ENCODE measurements at places on chromosomes 5 and 9.
A peak's percentile ranks its signal among the peaks of the same experiment; 100 is the strongest.

- no peak for DNase-seq
Measured at GRCh38 chr5:36156121-36156601, 4.2 kb downstream of the SKP2 start.

GRCh38 chr5:132260714-132261551, 3.4 kb downstream of the PDLIM4 start:
- DNase-seq, result no peak

GRCh38 chr5:68332556-68332955, 117.0 kb downstream of the PIK3R1 start:
- DNase-seq, result no peak

- DNase-seq, result no peak
Measured at GRCh38 chr9:136090768-136091581, 4.1 kb downstream of the NACC2 start.

- no peak for DNase-seq
Measured at GRCh38 chr9:130901498-130902203, 5.0 kb upstream of the QRFP start.

- DNase-seq, result peak; percentile 77
Measured at GRCh38 chr9:77802515-77803293, 154.6 kb upstream of the GNA14 start.

DNA sequence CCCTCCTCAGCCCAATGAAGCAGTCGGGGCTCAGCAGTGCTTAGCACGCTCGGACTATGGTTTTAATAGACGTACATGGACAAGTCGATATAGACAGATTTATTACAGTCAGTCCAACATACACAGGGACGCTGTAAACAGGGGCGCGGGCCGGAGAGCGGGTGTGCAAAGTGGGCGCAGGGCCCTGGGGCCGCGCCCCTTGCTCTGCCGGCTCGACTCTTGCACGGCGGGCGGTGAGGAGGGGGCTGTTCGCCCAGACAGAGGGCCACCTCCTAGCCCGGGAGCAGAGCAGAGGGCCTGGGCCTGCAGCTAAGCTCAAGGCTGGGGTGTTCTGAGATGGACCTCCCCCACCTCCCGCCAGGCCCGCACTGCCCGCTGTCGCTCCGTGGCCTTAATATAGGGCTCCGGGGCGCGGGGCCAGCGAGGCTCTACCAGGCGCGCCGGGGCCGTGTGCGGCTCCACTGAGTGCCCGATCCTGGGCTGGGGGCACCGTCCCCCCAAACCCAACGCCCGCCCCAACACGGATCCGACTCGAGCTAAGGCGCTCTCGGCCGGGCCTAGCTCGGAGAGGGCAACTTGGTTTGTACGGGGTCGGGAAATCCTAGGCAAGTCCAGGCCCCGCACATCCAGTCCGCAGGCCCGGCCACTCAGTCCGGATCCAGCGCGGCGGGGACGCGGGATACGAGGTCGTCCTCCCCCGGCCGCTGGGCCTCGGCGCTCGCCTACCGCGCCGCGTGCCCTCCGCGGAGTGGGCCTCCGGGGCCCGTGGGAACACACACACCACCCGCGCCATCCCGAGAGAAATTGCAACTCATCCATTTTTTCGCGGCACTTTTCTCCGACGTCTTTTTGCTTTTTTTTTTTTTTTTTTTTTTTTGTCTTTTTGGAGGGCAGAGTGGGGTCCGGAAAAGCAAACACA, 6.1 kb downstream of the PITX1 start:
- DNase-seq, result no peak

- DNase-seq, result no peak
Measured at GRCh38 chr9:105331160-105331559, 86.7 kb downstream of the SLC44A1 start.

GRCh38 chr9:73118898-73119554, 32.6 kb upstream of the ANXA1 start:
- DNase-seq, result no peak

DNA sequence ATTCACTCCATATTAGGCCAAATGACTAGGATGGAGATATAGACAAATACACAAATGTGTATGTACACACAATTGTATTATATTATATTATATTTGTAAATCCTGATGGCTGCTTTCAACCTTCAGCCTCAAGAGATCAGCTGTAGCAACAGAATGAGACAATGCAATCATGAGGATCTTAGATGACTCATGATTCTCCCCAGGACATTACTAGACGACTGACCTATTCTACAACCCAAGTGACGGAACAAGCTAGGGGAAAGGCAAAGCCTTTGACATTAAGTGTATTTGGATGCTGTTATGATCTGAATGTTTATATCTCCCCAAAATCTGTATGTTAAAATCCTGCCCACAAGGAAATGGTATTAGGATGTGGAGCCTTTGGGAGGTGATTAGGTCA, 66.5 kb downstream of the COX7C start:
- DNase-seq, result no peak

GRCh38 chr9:77014597-77015263, 4.7 kb upstream of the FOXB2 start:
- DNase-seq, result no peak

DNA sequence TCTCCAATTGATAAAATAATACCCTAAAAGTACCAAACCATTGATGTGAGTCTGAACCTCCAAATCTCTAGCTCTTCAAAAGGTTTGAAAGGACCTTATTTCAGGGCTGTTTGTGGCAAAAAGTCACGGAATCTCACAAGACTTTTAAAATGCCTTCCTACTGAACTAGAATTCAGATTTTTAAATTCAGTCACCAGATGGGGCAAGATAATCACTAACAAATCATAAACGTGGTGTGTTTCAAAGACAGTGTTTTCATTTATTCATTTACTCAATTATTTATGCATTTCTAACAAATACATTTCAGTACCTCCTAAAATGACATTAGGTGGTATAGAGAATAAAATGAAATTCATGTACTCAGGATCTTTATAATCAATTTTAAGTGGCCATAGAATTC, 68.2 kb upstream of the SMC2 start:
- no peak for DNase-seq

- no peak for DNase-seq
Measured at GRCh38 chr5:11757661-11758060, 146.6 kb downstream of the CTNND2 start.

DNA sequence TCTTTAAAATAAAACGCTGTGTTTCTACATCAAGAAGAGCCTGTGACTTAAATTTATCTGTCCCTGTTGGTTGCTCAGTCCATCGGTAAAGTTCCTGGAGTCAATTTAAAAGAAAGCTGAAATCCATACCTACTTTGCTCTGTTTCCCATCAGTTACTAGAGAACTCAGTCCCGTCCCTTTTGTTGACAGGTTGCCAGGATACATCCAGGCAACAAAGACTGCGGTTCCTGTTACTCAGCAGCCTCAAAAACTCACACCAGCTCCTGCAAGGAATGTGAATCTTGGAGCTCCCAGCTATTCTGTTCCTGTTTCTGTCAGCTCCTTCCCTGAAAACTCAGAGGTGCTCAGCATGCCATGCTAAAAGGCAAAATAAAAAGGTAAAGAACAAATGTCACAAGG, at the start of gene ZNF474:
Gene ZNF474, plus strand, starts transcription at position 241 of the 400 bp plus-strand sequence. CDS start 22,445 bp downstream, outside the sequence.
- no peak for DNase-seq

DNA sequence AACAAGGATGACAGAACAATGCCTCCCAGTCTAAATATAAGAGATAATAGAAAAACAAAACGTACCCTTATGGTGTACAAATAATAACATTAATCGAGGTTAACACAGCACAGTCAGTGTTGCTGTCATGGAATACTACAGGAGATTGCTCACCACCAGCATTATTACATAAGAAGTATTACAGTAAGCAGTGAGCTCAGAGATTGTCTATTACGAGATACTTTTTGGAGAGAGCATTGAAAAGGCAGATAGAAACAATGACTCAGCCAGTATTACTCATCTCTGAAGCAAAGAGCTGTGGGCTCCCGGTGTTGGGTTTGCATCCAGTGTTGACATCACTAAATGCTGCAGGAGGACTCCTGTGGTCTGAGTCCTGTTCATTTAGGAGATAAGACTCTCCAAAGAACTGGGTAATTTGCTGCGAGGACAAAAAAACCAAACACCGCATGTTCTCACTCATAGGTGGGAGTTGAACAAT, 191.9 kb upstream of the SEMA6A start:
- no peak for DNase-seq

DNA sequence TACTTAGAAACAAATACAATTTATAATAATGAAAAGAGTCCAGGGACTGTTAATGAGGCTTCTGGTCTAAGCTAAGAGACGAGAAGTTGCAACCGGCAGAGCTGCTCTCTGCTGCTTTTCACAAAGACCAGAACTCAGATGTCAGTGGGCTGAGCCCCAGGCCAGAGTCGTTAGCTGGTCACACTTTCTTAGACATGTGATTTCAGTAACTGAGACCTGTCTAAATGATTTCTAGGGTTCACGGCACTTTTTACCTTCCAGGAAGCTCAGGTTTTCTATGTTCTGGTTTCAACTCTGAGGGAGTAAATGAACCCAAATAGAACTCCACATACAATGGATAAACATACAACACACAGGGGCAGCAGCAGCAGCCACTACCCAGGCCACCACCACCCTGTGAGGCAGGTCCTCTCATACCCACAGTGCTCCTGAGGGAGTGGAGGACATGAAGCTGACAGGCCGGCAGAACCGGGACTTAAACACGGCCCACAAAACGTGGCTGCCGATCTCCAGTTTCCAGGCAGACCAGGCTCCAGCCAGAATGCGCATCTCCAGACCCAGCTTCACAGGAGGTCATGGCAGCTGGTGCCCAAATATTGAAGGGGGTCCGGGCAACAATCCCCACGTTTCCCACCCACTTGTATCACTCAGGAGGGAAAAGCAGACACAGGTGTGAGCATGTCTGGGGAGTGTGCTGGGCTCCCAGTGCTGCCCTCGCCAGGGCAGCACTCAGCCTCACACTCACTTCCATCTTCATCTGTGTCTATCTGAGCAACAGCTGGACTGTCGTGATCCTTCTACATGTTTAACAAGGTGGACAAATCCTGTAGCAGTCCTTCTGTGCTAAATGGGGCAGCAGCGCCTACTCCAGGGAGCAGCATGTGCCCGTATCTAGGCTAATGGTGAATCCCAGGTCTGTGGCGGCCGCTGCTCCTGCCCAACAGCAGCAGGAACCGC, 38.8 kb downstream of the IARS1 start:
- DNase-seq, result no peak

GRCh38 chr5:138696501-138696900, 56.7 kb upstream of the CTNNA1 start:
- no peak for DNase-seq

GRCh38 chr9:84799251-84799650, 129.7 kb downstream of the NTRK2 start:
- no peak for DNase-seq

- peak; percentile 8 for DNase-seq
Measured at GRCh38 chr5:148179234-148179824, 11.0 kb downstream of the SPINK14 start.

DNA sequence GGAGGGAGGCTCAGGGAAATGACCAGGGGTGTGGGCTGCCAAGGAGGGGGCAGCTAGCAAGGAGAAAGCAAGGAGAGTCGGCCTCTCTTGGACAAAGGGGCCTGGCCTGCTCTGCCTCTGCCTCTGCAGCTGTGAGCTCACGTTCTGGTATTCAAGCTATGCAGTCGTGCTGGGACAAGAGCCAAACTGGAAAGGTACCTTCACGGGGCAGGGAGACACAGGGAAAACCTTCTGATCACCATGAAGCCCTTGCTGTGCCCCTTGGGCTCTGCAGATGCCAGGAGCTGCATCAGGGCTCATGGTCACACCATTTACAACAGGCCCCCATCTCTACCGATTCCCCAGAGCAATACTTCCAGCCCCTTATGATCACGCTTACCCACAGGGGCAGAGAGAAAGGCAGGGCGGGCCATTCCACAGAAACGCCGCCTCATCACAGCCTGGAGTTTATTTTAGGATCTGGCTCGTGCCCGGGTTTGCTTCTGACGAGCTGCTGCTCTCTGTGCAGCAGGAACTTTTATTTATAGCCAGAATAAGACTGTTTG, 63.2 kb downstream of the PRRT1B start:
- DNase-seq, result no peak

DNA sequence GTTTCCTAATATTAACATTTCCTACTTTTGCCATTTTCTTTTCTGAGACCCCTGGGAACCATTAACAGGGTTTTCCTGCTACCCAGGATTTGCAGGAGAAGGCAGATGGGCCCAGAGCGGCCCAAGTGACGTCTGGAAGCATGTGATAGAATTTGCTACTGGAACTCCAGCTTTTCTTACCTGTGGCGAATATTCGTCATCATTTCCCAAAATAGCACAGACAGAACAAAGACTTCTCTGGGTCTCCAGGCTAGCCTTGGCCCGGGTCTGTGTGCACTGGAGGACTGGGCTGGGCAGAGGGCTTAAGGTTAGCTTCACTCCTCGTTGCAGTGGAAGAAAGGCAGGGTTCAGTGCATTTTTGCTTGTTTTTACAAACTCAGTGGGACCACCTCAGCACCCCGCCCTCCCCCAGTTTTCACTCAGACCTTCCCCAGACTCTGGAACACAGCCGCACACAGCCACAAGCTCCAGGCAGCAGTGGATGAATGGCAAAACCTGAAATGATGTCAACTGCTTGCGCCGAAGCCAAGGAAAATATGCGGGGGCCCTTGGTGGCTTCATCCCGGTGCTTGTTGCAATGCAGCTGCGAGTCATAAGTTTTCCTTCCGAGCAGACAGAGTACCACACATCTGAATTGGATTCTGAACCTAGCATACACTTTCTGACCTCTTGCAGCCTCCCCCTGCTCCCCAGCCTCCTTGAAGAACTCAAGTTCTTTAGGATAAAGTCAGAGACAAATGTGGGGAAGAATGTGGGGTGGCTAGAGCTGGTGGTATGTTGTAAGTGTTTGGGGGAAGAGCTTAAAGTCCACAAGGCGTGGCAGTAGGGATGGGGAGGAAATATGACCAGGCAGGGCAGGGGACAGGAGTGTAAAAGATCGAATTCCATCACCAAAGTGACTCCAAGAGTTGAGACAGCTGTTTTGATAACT, 586.0 kb downstream of the CCDC171 start:
- no peak for DNase-seq

- no peak for DNase-seq
Measured at GRCh38 chr5:41815261-41815660, 55.0 kb downstream of the OXCT1 start.

GRCh38 chr9:78295731-78296130, 1.2 kb upstream of the PSAT1 start:
- no peak for DNase-seq

- no peak for DNase-seq
Measured at GRCh38 chr5:133581918-133582317, 30.4 kb downstream of the FSTL4 start.
